Tibial artery (tissue), 4 donors: ENCODE measurements at places on chromosomes 7 and 10.
A peak's percentile ranks its signal among the peaks of the same experiment; 100 is the strongest.

GRCh38 chr10:28434063-28434462 lies 98.9 kb upstream of the WAC start:
- no peak for DNase-seq

- DNase-seq: no peak
These were observed 151.0 kb downstream of the PLPP4 start for GRCh38 chr10:120607710-120608703.

GRCh38 chr7:116859323-116859722 lies 3.1 kb upstream of the CAPZA2 start:
- no peak for DNase-seq

- DNase-seq: no peak
These were observed 822 bp downstream of the SAMD9L start for GRCh38 chr7:93147363-93147762.

GRCh38 chr7:85522070-85522469 lies 335.2 kb upstream of the SEMA3D start:
- DNase-seq: no peak

- DNase-seq: no peak
These were observed 1.8 kb downstream of the EBF3 start for GRCh38 chr10:129962031-129962871.

DNA sequence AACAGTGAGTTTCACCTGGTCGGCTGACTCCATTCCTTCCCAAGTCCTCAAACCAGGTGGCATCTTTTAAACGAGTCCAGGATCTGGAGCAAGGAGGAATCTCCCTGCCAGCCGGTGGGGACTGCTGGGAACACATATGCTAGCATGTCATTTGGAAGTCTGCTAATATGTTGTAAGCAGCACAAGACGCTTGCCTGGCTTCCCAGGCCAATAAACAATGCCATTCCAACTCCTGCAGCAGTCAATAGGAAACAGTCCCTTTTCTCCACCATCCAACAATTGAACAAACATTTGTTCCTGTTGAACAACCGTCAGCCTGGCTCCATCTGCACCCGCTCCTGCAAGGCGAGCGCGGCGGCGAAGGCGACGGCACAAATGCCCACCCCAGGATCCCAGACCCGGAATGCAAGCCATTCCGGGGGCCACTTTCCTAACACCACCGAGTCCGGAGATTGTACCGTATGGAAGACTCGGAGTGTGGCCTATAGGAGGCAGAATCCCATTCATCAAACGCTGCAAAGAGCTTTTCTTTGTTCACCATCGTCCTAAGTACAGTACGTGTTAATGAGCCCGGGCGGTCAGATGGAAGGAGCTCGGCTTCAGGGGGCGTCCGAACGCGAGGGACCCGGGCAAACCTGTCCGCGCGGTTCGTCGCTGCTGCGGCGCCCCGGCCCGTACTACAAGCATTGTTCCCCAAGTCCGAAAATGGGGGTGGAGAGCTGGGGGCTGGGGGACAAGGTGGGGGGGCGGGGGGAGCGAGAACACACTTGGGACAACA lies 1.6 kb downstream of the FAM53B start:
- DNase-seq: no peak

DNA sequence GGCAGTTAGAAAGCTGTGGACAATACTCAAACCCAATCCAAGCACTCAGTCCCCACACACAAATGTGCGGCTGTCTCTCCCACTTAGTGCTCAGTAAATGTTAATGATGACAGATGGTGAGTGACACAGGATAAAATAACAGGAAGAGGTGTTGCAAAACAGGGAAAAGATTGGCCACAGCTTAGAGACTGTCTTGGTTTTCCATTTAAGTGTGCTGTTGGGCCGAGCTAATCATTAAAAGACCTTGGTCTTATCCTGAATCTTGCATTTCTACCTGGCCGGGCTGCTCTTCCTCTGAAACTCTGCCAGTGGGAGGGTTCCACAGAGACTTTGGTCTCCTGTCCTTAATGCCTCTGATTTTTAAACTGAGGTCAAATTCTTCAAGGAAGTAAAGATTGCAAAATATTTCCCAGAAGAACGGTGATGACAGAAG lies 113.1 kb upstream of the RNF32 start:
- DNase-seq: no peak

DNA sequence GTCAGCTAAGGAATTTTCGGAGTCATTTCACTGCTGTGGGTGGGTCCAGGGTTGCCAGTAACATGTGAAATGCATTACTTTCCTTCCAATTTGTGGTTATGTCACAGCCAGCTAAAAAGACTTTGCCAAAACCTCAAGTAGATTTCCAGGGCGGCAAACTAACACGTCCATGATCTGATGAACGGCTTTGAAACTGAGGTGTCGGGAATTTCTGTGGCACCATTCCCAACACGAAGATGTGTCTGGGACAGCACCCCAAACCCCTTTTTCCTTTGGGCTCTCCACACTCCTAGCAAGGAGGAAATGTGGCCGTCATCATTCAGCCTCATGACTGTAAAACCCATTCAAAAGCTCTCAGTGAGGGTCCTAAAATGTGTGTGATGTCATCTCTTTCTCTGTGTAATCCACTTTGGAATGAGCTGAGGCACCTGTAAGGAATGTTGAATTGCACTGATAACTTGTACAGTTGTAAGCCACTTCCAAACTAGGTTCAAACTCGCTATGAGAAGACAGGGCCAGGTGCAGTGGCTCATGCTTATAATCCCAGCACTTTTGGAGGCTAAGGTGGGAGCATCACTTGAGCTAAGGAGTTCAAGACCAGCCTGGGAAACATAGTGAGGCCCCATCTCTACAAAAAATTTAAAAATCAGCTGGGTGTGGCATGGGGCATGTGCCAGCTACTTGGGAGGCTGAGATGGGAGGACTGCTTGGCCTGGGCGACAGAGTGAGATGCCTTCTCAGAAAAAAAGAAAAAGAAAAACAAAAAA lies 146.1 kb upstream of the FRMD4A start:
- DNase-seq: no peak

GRCh38 chr7:24702755-24703154 lies 54.5 kb downstream of the GSDME start:
- DNase-seq: no peak

GRCh38 chr7:88301924-88302323 lies 4.8 kb downstream of the STEAP4 start:
- DNase-seq: no peak

GRCh38 chr10:132708936-132709335 lies 77.0 kb downstream of the NKX6-2 start:
- DNase-seq: peak; percentile 33

DNA sequence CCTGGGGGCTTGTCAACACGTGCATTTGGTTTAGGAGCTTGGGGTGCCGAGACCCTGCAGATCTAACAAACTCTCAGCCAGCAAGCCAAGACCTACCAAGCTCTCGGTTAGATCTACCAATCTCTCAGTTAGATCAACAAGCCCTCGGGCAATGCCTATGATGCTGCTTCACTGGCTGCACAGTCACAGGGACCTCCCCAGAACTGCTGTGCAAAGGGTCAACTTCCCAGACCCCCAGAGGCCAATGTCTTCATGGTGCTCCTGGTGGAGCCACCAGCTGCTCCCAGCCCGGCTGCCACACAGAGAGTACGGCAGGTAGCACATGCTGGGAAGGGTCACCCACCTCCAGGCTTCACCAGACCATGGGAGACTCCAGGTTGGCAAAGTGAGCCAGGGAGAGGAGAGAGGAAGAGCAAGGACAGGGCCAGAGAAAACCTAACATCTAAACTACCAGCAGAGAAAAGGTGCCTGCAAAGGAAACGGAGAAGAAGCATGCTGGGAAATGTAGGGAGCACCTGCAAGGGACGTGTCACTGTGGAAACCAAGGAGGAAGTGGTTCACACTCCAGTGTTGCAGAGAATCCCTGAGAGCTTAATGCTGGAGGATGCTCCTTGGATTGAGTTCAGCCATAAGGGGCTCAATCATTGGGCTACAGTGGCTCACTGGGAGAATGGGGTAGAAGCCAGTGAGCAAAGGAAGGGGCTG lies 51.5 kb upstream of the GDF10 start:
- DNase-seq: no peak

- no peak for DNase-seq
These were observed 3.1 kb downstream of the PTF1A start for GRCh38 chr10:23194966-23195845.

DNA sequence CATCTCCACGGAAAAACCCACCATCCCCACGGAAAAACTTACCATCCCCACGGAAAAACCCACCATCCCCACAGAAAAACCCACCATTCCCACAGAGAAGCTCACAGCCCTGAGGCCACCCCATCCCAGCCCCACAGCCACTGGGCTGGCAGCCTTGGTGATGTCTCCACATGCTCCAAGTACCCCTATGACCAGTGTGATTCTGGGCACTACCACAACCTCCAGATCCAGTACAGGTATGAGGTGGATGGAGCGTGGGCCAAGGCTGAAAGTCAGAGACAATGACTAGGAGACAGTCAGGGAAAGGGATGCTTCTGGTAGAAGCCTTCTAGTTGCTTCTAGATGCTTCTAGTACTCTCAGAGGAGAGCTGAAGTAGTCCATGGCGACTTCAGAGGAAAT lies 19.6 kb downstream of the ZAN start:
- no peak for DNase-seq

DNA sequence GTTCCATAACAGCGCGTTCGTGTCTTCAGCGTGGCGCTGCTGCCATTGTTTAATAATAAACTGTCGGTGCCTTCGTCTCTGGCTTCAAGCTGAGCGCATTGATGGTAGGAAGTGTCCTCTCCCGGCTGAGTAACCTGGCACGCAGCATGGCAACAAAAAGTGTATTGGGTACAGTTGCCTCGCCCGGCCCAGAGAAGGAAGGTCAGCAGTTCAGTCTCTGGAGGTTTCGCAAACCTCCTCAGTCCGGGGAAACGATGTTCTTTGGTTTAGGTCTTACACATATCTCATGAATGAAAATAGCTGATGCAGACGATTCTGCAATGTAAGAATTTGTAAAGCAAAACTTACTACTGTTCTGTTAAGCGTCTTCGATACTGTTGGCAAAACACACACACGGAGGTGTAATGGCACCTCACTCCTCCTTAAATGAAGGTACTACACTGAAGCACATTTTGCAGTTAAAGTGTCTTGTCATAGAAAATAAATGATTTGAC lies 739 bp upstream of the CCDC186 start:
- DNase-seq: peak; percentile 71

- DNase-seq: no peak
These were observed 10.0 kb downstream of the FOXK1 start for GRCh38 chr7:4692055-4692454.

GRCh38 chr7:76338298-76339084 lies 20.3 kb downstream of the YWHAG start:
- no peak for DNase-seq

- no peak for DNase-seq
These were observed 68.8 kb downstream of the SLC39A12 start for GRCh38 chr10:18020523-18020922.

- DNase-seq: no peak
These were observed 121.3 kb downstream of the AGMO start for GRCh38 chr7:15440482-15440881.

- no peak for DNase-seq
These were observed 44.7 kb downstream of the ZNF467 start for GRCh38 chr7:149728491-149729375.

GRCh38 chr7:101399759-101400158 lies 37.1 kb downstream of the COL26A1 start:
- DNase-seq: no peak

- DNase-seq: no peak
These were observed 72.1 kb upstream of the LYZL2 start for GRCh38 chr10:30701451-30702173.

- no peak for DNase-seq
These were observed 40.7 kb upstream of the FMC1 start for GRCh38 chr7:139300390-139300789.

- DNase-seq: peak; percentile 88
These were observed 29.7 kb downstream of the STN1 start for GRCh38 chr10:103888113-103888841.

GRCh38 chr7:99156649-99157048 lies 12.7 kb upstream of the SMURF1 start:
- no peak for DNase-seq

DNA sequence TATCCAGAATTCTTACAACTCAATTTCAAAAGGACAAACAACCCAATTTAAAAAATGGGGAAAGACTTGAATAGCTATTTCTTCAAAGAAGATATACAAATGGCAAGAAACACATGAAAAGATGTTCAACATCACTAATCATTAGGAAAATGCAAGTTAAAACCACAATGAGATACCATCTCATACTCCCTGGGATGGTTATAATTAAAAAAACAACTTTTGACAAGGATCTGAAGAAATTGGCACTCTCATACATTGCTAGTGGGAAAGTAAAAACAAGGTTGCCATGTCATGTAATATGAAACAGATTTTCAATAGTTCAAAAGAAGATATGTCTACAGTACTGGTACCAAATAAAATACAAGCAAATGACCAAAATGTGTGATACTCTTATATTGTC lies 9.0 kb downstream of the OAT start:
- no peak for DNase-seq

GRCh38 chr10:29210266-29210868 lies 78.5 kb upstream of the LYZL1 start:
- no peak for DNase-seq

DNA sequence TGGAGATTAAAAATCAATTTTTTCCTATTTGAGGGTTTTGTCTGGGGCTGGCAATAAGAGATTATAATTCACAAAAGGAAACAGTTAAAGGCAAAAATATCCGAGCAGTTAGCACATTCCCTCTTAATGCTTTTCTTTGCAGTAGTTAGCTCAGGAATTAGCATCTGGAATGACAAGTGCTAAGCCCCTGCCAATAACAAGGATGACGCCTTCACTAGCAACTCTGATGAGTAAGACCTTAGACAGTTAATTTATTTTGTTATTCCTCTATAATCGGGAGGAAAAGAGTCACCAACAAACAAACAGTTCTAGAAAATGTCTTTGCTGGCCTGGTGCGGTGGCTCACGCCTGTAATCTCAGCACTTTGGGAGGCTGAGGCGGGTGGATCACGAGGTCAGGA lies 151.3 kb downstream of the TRIL start:
- no peak for DNase-seq

DNA sequence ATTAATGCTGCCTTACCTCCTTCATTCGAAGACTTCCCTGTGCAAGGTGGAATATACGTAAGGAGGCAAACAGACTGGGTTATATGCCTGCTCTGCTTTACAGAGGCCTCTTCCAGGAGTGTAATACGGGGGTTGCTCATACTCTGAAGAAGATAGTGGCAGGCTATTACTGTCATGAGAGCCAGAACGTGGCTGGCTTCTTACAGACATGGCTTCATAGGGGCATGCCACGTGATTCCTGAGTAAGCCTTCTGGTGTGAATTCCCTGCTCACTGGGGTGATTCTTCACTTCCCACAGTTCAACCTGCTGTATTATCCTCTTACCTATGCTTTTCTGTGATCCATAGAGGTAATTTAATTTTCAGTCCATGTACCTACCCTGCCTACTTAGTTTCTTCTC lies 141.8 kb downstream of the ST7 start:
- no peak for DNase-seq

- DNase-seq: no peak
These were observed 57.1 kb downstream of the FOXL3 start for GRCh38 chr7:347001-347590.

DNA sequence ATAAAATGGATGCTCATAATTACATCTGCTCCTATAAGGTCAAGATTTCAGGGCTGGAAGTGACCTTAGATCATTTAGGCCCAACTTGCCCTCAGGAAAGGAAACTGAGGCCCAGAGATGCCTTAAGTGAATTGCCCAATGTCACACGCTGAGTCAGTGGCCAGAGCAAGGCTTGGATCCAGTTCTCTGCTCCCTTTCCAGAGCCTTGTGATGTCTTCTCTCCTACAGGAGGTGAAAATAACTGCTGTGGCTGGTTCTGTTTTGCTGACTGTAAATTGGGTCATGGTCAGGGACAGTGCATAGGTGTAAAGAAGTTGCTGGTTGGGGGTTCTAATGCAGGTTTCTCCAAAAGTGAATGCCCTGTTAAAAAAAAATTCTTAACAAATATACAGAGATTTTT lies 91.3 kb downstream of the TCF7L2 start:
- no peak for DNase-seq
